Gastrocnemius medialis (tissue), 4 donors: ENCODE measurements at places on chromosomes 7 and 10. TPM values are rescaled to one million over a fixed set of nuclear protein-coding genes. Genes with fewer than 3 reads are reported as not detected.

DNA sequence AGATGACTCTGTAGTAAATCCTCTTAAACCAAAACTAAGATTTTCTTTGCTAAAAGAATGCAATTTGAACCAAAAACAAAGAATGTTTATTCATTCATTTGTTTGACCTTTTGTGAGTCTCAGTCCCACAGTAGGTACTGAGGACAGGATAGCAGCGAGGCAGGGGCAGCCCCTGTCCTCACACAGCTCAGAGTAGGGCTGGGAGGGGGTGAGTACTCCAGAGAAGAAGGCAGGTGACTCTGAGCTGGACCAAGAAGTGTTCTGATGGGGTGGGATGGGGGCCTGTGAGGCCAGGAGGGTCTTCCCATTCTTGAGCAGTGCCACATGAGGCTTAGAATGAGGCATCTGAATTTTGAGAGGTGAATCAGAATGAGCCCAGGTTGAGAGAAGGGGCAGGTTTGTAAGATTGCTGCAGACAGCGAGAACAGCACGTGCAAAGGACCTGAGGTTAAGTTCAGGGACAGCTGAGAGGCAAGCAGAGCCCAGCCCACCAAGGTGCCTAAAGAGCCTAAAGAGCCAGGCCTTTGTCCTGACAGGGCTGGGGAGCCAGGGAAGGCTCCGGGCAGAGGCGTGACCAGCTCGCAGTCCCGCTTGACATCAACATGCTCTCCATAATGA is 56.9 kb upstream of the CHST15 start:
- no peak overlapping the region for H3K27ac ChIP-seq
- H3K4me3 ChIP-seq: no peak overlapping the region
- no peaks in the 10 kb centered on the region for H3K27me3 ChIP-seq
- no peaks in the 10 kb centered on the region for H3K36me3 ChIP-seq
- H3K4me1 ChIP-seq: peaks cover 34% of the 10 kb centered on the region

DNA sequence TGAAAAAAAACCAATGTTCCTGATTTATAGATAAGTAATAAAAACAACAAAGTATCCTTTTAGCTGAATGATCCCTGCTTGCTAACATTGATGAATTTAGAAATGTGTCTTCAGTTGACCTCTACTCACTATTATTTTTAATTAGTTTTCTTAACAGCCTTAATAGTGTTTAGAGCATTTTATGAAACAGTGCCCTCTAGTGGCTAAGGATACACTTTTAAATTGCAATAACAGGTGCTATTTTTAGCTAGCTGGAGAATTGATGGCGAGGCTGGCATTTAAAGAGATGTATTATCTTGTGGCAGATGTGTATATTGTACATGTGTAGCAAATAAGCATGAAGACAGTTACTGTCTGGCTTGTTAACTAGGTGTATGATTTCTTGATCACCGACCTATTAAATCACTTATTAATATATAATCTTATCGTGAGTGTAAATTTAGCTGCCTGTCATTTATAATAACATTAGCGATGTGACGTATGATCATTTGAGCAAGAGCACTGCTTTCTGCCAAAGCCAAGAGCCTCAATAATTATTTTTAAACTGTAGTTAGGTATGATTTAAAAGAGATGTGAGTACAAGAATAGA is 451.9 kb downstream of the DPP6 start:
- DNase-seq: no peak
- H3K4me3 ChIP-seq: no peak overlapping the region
- no peaks in the 10 kb centered on the region for H3K27me3 ChIP-seq
- H3K4me1 ChIP-seq: no peaks in the 10 kb centered on the region
- H3K27ac ChIP-seq: no peak overlapping the region

- no peak overlapping the region for H3K4me3 ChIP-seq
- no peak for DNase-seq
- no peak overlapping the region for H3K27ac ChIP-seq
Observed at GRCh38 chr10:34551295-34551694, 263.8 kb downstream of the PARD3 start.

GRCh38 chr7:49639068-49639593 is 134.3 kb upstream of the VWC2 start:
- DNase-seq: no peak
- H3K4me3 ChIP-seq: no peak overlapping the region
- H3K36me3 ChIP-seq: no peaks in the 10 kb centered on the region
- no peaks in the 10 kb centered on the region for H3K27me3 ChIP-seq

GRCh38 chr7:74606909-74607510 is 50.5 kb upstream of the GTF2I start:
- H3K4me3 ChIP-seq: peak overlapping the region; percentile 54
- no peak for DNase-seq
- peaks cover 14% of the 10 kb centered on the region for H3K4me1 ChIP-seq
- no peaks in the 10 kb centered on the region for H3K27me3 ChIP-seq
- no peaks in the 10 kb centered on the region for H3K36me3 ChIP-seq

GRCh38 chr10:42836096-42836495 is 53.5 kb downstream of the BMS1 start:
- no peak overlapping the region for H3K4me3 ChIP-seq
- peaks cover 5% of the 10 kb centered on the region for H3K4me1 ChIP-seq

DNA sequence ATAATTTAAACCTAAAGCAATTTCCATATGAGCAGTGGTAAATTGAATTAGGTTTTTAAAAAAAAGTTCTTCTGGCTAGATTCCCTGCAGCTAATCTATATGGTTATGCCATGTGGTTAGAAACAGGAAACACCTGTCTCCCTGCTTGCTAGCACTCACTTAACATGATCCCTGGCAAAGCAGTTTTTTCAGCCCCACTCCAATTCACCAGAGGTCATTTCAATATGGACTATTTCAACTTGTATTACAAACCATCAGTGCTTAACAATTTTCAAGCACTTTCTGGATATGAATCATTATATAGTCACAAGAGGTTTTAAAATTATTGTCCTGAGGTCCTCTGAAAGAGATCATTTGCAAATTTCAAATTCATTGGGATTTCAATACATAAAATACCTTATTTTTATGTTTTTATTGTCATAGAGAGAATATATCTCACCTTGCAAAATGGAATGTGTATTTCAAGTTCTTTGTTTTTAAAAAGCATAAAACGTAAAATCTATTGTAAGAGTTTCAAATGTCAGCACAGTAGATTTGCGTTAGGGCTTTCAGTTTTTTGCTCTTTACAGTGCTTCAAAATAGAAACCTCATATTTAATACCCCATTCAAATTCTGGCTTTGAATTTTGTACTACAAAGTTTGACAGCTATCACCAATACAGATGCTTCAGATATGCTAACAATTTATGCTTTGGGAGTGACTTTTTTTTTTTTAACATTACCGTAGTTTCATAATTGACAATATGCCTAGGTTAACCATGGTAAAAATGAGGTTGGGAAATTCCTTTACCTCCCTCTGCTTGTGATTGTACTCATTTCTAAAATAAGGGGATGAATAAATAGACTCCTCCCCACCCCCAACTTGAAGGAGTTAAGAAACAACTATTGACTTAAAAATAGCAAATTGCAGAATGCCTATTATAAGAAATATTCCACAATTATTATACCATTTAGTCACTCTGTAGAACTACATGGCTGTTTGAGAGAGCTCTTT is 117.5 kb upstream of the HGF start:
- H3K36me3 ChIP-seq: no peaks in the 10 kb centered on the region
- no peaks in the 10 kb centered on the region for H3K4me1 ChIP-seq
- no peaks in the 10 kb centered on the region for H3K27me3 ChIP-seq
- H3K27ac ChIP-seq: no peak overlapping the region
- no peak for DNase-seq
- no peak overlapping the region for H3K4me3 ChIP-seq

DNA sequence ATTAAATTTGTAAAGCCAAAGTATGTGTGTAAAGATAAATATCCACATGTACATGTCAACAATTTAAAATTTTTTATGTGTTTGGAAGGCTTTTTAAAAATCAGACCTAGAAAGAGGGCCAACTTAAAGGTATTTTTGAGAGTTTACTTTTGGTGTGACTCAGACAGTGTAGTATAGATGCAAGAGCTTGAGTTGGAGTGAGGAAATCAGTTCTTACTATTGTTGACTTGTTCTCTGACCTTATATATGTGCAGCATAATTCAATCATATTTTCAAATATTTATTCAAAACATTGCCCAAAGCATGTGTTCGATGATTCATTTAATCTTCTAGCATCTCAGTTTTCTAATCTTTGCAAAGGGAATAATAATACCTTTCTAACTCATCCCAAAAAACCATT is 243.7 kb upstream of the PRKCQ start:
- no peak overlapping the region for H3K4me3 ChIP-seq
- H3K36me3 ChIP-seq: no peaks in the 10 kb centered on the region
- no peak for DNase-seq
- no peak overlapping the region for H3K27ac ChIP-seq
- H3K27me3 ChIP-seq: no peaks in the 10 kb centered on the region

DNA sequence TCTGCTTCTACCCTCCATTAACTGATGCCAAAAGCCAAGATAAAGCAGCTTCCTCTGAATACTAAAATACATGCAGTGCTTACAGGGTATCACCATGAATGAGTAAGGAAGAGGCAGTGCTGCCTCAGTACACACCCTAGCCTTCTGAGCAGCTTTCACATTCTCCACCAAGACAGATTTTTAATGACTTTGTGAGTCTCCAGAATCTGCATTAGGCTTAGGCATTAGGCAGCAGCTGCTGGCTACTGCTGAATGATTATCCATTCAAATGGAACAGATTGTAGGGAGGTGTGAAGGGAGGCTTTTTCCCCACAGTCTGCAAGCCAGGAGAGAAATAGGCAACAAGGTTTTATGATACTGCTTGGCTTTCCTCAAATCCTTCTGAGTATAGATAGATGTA is 1226.7 kb upstream of the LRRN3 start:
- DNase-seq: no peak
- no peaks in the 10 kb centered on the region for H3K4me1 ChIP-seq
- H3K27ac ChIP-seq: no peak overlapping the region
- no peaks in the 10 kb centered on the region for H3K36me3 ChIP-seq

DNA sequence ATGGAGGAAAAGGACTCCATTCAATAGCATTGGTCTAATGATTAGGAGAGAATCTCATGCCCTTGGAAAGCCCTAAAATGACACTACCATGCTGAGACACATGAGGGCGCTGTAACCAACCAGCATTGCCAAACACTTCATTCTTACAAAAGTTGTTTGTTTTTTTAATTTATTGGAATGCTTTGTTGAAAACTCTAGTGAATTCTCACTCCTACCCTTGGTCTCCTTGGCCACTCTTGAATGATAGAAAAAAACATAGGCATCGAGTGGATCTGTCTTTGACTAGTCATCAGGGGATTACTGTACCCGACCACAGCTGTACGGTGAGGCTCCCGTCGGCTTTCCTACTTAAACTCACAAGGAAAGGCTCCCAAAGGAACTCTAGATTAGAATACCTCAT is 29.3 kb upstream of the ADD3 start:
- no peaks in the 10 kb centered on the region for H3K4me1 ChIP-seq
- no peak for DNase-seq
- no peaks in the 10 kb centered on the region for H3K27me3 ChIP-seq
- H3K27ac ChIP-seq: no peak overlapping the region

DNA sequence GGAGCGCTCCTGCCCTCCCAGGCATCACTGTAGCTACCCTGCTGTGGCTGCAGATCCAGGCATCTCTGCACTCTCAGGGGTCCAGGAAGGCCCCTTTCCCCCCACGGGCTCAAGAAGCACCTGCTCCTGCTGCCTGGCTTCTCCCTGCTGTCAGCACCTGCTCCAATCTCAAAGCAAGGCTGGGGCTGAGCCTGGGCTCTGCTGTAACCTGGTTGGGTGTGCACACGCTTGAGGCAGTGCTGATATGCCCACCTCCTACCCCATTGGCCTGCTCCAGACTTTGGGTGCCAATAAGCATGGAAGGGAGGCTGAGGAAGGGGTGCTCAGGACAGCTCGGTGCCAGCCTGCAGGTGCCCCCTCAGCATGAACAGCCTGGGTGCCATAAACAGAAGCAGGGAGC is 185.0 kb downstream of the ZNF438 start:
- peaks cover 23% of the 10 kb centered on the region for H3K4me1 ChIP-seq
- DNase-seq: no peak
- H3K4me3 ChIP-seq: no peak overlapping the region
- H3K27me3 ChIP-seq: no peaks in the 10 kb centered on the region

DNA sequence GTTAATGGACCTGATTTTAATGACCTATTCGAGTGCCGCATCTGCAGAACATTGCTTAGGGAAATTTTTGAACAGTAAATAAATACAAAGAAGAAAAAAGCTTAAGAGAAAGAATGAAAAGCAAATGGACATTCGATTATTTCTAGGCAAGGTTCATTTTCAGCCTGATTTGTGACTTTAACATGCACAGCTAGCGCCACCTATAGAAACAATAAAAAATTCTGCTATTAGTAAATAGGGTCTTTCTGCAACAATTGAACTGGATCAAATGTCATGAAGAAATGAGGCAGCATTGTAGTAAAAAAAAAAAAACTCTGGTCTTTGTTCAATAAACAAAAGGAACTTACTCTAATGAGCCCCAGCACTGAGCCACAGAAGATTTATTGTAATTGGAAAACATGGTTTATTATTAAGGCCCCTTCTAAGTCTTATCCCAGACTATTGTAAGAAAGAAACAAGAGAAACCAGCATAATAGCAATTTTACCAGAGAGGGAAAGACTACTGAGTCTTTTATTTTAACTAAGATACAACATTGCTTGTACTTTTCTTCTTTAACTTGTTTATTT is 41.4 kb upstream of the GHITM start:
- no peak overlapping the region for H3K27ac ChIP-seq
- H3K27me3 ChIP-seq: no peaks in the 10 kb centered on the region
- H3K36me3 ChIP-seq: no peaks in the 10 kb centered on the region
- no peaks in the 10 kb centered on the region for H3K4me1 ChIP-seq
- no peak overlapping the region for H3K4me3 ChIP-seq
- DNase-seq: no peak

DNA sequence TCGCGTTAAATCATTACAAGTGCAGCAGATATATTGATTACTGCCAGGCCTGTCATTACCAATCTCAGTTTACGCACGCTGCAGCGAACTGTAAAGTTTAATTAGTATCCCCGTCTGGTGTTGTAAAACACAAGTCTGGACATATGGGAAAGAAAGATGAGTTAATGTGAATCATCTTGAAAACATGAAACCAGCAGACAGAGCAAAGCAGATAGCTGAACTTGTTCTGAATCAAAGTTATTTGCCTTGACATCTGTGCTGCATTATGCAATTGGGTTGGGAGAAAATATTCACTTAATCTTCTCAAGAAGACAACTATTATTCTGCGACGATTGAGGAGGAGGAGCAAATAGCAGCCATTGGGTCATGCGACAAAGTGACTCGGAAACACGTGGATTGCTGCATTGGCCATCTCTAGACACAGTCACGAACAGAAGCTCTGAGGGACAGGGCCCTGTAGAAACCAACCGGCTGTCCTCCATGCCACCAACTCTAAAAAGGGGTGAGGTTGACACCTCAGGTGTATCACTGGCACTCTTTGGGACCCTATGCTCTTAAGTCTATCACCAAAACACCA is 156.3 kb upstream of the C7orf33 start:
- H3K36me3 ChIP-seq: no peaks in the 10 kb centered on the region
- no peak overlapping the region for H3K27ac ChIP-seq
- H3K27me3 ChIP-seq: no peaks in the 10 kb centered on the region
- no peak overlapping the region for H3K4me3 ChIP-seq
- H3K4me1 ChIP-seq: no peaks in the 10 kb centered on the region

The NXPH1 gene
- total RNA-seq: not detected

The AZGP1 gene
- total RNA-seq: 10.3 TPM

The DPCD gene
- 26.6 TPM for total RNA-seq

The KMT2C gene
- total RNA-seq: 66.0 TPM

The CFTR gene
- total RNA-seq: not detected

The SPDYE2 gene
- not detected for total RNA-seq
